ENCODE measurements at places on chromosomes 7 and 10. TPM values are rescaled to one million over a fixed set of nuclear protein-coding genes. Genes with fewer than 3 reads are reported as not detected.

GRCh38 chr10:499991-500390 lies 189.5 kb downstream of the DIP2C start:
- DNase-seq = no peak

DNA sequence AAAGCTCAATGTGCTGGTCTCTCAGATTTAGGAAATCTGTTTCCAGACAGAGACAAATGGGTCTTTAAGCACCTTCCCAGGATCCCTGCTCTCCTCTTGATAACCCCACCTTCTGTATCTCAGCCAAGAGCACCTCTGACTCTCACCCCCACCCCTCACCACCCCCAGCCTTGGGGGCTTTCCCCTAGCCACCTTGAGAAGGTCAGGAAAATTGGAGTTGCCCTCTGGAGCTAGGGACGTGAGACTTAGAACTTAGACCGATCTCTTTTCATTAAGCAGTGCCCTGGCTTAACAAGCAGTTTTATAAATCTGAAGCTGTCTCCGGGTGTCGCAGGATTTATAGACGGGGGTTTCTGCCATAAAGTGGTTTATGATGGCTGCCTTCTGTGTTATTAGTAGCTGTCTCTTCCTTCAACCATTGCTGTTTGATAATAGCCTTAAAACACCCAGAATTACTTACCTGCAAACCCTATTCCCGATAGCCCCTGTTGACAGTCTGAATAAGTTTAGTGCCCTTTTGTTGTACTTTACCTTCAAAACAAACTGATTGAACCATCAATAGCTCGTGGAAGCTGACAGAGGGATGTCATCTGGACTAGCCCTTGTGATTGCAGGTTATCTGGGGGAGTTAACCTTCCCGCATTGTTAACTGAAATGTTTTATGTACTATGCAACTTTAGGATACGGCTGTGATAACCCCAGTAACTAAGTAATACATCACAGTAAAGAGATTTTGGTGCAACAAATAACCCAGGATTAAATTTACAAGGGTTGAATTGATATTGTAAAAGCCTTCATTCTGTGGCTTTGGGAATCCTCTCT lies 621.5 kb downstream of the LRMDA start:
- no peak for DNase-seq

Gene CYP2C18
- polyA plus RNA-seq = not detected

Gene MMRN2
- 0.55 TPM for polyA plus RNA-seq

GRCh38 chr7:74027683-74028320 lies at the start of gene ELN:
TSS of gene ELN (plus strand) at chr7:74028173. CDS start at chr7:74028188, 15 bp downstream.
- no peak for DNase-seq

- DNase-seq = no peak
These were observed 816.4 kb downstream of the GRM8 start for GRCh38 chr7:126436213-126436868.

DNA sequence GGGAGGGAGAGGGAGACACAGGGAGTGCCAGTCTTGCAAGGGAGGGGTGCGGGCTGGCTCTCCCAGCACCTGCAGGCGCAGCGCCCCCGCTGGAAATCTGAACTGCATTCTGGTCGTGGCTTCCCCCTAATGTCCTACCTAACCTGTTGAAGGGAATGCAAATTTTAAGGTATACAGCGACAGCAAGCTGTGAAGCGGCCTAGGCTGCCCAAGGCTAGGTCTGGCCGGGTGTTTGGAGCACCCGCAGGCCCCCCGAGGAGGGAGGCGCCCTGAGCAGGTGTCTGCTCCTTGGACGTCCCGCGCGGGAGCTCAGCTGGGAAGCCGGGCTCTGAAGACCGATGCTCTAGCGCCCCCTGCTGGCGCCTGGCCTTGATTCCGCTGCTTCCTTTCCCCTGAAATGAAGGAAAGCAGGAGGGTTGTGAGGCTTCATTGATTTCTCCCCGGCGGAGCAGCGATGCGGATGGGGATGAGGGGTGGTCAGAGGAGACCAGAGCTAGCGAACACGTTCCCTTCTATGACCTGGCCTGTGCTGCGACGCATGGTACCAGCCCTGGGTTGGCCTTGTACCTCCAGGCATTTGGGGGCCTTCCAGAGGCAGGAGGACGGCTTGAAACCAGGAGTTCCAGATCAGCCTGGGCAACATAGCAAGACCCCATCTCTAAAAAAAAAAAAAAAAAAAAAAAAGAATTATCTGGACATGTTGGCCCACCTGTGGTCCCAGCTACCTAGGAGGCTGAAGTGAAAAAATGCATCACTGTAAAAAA lies 601.3 kb downstream of the GALNT17 start:
- peak; percentile 2 for DNase-seq

DNA sequence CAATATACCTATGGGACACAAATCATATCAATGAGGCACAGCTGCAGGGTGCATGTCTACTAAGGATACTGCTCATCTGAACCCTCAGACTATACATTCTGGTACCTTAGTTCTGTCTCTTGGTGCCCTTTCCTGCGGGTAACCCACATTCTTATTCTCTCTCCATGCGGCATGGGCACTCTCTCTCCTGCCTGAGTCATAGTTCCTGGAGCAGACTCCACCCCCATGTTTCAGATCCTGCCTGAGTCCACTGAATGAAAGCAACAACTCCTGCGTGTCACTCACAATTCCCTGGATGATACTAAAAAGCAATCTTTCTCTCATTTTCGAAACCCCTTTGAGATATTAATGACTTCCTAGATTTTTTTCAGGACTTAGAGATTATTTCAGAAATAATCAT lies 653.1 kb upstream of the C7orf33 start:
- DNase-seq = no peak

Gene KEL
- 0.09 TPM for polyA plus RNA-seq

GRCh38 chr7:54904986-54905385 lies 113.8 kb upstream of the EGFR start:
- no peak for DNase-seq

- no peak for DNase-seq
These were observed 102.3 kb upstream of the BTBD16 start for GRCh38 chr10:122168598-122169394.

- no peak for DNase-seq
These were observed 978.6 kb downstream of the SORCS1 start for GRCh38 chr10:106185951-106186350.

Gene POLR2J2
- 2.0 TPM for polyA plus RNA-seq

DNA sequence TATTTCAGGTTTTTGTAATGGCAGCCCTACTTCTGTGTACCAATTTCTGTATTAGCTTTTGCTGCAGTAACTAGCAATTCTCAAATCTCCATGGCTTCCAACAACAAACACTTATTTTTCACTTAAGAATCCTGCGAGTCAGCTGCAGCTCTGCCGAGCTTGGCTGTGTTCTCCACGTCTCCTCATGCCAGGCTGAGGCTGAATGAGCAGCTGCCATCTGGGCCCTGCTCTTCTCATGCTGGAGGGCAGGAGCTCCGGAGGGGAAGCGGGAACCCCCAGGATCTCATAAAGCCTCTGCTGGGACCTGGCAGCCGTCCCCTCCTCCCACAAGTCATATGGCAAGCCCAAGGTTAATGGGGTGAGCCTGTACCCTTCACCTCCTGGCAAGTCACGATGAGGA lies 591.1 kb downstream of the SDK1 start:
- DNase-seq = no peak

- DNase-seq = no peak
These were observed 321.0 kb downstream of the PLXNA4 start for GRCh38 chr7:132255115-132255797.

DNA sequence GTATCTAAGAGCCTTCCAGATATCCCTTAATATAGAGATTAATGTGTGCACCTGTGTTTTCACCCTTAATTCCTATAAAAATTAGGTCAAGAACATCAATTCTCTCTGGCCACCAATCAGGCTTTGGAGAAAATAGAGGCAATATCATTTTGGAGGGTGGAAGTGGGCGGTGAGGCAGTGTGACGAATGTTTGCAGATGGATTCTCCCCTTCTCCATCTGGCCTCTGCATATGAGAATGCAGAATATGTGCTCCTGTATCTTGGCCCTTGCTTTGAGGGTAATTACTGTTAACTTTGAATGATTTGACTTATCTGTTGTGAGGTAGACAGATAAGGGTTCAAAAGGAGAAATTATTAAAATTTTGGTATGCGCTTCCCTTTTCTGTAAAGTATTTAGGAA lies 304.0 kb upstream of the NPSR1 start:
- no peak for DNase-seq

Gene AS3MT
- 4.0 TPM for polyA plus RNA-seq

Gene MKX
- polyA plus RNA-seq = 0.76 TPM

Gene TUBAL3
- not detected for polyA plus RNA-seq

DNA sequence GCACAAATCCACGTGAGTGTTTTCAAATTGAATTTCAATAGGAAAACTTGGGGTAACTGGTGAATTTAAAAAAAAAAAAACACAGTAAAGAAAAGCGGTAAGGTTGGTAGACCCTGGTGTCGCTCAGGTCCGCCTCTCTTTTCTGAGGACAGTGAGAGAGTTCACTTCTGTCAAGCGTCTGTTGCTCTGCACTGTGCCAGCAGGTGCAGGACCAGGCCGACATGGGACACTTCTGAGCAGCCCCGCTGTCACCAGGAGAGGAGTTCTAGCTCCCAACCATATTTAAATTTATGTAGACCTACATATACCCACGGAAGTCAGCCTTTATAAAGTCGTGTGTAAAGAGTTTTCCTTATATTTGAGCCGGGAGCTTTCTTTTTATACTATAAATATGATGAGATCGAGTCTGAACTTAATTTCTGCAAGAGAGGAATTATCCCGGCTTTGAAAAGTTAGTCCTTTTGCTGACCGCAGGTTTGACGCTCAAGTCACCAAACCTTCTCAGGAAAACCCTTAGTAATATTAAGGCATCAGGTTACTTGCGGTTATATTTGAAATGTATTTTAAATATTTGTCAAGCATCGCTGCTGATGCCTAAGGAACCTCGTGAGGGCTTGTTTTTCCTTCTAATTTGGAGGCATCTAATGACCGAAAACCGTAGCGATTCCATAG lies 531 bp downstream of the IKZF1 start:
- DNase-seq = no peak

Gene ANKRD7
- 0.50 TPM for polyA plus RNA-seq

DNA sequence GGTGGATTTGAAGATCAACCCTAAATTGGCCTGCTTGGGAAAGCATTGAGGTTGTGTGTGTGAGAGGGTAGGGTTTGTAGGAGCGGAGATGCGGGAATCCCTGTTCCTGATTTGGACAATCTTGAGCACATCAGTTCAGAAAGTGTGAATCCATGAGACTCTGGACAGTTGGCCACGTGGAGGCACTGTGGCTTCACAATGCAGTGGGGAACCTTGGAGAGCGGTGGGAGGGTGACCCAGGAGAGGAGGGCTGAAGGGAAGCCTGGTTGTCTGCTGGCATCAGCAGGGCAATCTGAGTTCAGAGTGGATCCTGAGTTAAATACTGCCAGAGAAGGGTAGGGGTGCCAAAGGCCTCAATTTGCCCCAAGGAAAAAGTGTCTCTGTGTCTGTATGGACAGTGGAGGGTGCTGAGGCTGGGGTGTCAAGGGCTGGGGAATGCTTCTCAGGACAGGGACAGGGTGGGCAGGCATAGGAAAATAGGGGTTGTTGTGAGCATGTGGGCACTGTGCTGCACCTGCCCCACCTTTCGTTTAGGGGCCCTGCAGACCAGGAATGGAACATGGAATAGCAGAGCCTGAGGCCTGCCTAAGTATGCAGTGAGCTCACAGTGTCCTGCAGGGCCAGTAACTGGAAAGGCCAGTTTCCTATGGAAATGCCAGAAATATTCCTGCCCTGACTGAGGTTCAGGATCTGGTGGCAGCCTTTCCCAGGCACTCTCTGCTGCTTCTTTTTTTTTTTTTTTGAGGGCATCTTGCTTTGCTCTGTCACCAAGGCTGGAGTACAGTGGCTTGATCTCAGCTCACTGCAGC lies 162.9 kb upstream of the PRSS58 start:
- no peak for DNase-seq

Gene JAKMIP3
- 0.19 TPM for polyA plus RNA-seq

- no peak for DNase-seq
These were observed 223.1 kb downstream of the FGFR2 start for GRCh38 chr10:121375172-121375571.
